Smooth muscle cell of the brain vasculature (primary cell): ENCODE measurements at places on chromosomes 13 and 19.

DNA sequence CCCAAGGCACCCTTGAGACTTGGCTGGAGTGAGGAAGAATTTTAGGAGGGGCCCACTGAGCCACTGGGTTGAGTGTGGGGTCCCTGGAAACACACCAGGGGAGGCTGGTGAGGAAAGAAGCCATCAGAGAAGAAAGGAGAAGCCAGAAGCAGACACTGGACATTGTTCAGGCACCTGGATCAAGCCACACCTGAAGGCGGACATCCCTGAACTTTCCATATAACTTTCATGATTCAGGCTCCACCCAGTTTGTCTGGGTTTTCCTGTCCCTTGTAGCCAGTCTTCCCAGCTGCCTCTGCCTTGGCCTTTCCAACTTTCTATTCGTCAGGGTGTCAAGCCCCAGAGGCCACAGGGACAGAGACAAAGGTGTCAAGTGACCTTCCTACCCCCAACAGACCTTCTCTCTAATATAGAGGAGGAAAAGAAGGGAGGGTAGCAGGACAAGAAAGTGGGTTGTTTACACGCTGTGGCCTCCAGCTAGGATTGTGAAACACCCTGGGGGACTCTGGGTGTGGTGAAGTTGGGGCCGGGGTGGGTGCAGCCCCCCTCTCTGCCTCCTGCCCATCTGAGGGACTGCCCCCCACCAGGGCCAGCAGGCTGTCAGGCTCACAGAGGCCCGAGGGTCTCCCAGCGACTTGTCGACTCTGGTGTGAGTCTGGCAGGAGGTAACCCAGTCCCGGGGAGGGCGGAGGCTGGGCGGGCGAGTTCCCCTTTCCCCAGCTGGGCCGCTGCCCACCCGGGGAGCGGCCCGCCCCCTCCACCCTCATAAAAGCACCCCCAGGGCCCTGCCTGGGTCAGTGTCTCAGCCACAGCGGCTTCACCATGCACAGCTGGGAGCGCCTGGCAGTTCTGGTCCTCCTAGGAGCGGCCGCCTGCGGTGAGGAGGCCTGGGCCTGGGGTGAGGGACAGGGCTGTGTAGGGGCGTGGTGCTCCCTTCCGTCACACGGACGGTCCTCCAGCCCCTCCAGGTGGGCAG is at the start of gene CFD:
CFD (plus strand) TSS at position 797 of the 976 bp plus-strand sequence; CDS start at position 823, 26 bp downstream.
- DNase-seq = no peak

DNA sequence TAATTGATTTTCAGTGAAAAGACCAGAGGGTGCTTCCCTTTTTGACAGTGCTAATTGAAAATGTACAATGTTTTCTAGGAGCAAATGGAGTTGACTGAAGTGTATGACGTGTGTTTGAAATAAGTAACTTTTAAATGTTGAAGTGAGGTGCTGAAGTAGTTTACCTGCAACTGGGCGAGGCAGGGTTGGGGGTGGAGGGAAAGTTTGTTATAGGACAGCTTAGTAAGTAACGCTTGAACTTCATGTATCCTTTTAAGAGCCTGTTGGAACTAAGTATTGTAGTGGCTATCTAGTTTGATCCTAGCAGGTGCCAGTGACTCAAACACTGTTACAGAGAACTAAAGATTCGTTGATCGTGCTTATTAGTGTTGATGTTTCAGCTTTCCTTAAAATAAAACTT is 5.9 kb downstream of the SLAIN1 start:
- no peak for DNase-seq

GRCh38 chr13:48748681-48749080 is 95.0 kb downstream of the CYSLTR2 start:
- peak; percentile 45 for DNase-seq

GRCh38 chr19:17332677-17333581 is 1.7 kb downstream of the ANO8 start:
- no peak for DNase-seq

GRCh38 chr19:27754700-27755099 is 1458.3 kb downstream of the UQCRFS1 start:
- no peak for DNase-seq

GRCh38 chr13:113904411-113904810 is 40.5 kb upstream of the GAS6 start:
- no peak for DNase-seq

DNA sequence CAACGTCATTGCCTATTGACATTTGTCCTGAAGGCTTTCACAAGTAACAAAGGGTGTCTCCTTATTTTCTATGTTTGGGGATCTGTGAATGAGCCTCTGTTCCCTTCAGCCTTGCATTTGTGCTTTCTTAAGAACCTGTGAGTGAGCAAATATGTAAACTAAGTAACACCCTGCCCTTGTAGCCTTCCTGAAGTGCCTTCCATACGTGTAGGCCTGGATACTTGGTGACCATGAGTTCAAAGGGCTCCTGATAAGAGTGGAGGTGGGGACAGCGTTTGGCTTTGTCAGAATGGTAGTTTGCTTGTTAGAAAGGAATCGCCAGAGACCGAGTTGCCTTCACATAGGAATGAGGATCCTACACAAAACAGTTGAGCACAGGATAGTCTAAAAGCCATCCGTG is 14.5 kb upstream of the CCDC97 start:
- no peak for DNase-seq

GRCh38 chr13:102399791-102400674 is 1.8 kb downstream of the FGF14 start:
- DNase-seq = no peak

DNA sequence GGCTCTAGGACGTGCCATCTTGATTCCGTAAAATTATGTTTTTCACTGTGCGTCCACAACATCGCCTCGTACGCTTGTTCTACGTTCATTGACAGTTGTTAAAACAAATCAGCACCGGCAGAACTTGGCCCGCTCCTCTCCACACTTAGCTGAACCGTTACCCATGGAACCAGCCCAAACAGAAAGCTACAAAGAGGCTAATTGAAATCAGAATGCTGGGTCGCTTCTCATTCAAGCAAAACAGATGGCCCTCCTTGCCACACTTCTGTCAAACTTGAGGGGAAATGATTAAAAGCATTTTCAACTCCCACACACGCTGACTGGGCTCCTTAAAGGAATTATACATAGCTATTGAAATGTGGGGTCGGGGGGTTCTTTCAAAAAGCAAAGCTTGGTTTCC is 71.6 kb downstream of the TM9SF2 start:
- DNase-seq = no peak

DNA sequence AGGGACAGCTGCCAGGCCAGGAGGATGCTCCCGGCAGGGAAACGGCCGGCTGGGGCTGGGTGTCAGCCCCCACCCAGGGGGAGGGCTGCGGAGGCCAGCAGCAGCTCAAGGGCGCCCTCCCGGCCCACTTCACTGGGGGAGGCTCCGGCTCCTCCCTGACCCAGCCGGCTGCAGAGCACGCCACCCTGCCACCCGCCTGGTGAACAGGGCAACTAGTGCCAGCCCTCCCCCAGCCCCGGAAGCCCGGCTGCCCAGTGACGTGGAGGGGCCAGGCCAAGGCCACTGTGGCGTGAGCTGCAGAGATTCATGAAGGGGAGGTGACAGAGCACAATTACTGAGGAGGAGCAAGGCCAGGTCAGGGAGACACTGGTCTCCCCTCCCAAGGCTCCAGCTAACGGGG is 14.7 kb downstream of the REXO1 start:
- DNase-seq = no peak

- DNase-seq = no peak
These were observed 47.9 kb upstream of the C13orf42 start for GRCh38 chr13:51158880-51159518.

DNA sequence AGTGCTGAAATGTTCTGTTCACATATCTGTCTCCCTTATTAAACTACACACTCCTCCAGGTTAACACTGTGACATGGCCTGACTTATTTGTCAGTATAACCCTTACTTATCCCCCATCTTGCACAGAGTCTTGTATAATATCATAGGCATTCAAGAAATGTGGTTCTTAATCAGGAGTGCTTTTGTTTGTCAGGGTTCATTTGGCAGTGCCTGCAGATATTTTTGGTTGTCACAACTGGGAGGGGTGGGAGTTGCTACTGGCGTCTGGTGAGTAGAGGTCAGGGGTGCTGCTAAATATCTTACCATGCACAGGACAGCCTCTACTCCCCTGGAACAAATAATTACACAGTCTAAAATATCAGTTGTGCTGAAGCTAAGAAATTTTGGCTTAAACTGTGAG is 20.4 kb upstream of the OBI1 start:
- no peak for DNase-seq

- DNase-seq = no peak
These were observed 342.6 kb downstream of the MZT1 start for GRCh38 chr13:72384879-72385278.

DNA sequence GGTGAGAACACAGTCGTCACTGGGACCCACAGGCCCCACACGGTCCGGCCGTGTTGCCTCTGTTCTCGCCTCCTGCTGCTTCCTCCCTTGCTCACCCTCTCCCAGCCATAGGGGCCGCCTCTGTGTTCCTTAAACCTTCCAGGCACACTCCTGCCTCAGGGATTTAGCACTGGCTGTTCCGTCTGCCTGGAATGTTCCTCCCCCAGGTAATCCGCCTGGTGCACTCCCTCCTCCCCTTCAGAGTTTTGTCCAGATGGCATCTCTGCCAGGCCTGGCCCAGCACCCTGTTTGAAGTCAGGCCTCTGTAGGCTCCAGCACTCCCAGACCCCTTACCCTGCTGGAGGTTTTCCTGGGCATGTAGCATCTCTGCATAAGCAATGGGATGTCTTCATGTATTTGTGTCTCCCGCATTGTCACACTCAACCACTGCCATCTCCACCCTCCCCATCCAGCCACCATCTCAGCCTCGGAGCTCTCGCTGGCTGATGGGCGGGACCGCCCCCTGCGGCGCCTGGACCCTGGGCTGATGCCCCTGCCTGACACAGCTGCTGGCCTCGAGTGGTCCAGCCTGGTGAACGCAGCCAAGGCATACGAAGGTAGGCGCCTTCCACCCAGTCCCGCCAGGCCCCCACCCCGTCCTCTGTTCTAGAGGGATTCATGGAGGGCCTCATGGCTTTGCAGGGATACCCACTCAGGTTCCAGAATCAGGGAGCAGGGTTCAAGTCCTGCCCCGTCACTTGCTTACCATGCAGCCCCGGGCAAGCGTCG is 25.9 kb downstream of the DPF1 start:
- DNase-seq = no peak
